Activated CD4-positive, alpha-beta T cell treated with anti-CD3 and anti-CD28 coated beads for 4 hours (primary cell): ENCODE measurements at places on chromosomes 5 and 9.

DNA sequence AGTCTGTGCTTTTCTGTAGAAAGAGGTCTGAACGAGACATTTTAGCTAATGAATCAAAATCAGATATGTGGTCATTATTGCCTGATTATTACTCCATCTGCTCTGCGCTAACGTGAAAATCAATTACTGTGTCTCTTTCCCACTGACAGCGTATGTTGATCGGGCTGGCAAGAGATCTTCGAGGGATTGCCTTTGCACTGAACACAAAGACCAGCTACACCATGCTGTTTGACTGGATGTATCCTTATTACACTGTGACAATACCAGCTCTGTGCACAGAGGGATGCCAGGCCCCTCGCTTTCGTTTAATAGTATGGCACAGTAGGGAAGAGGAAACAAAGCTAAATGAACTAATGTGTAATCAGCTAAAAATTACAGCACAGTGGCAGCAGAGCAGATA lies 103.7 kb upstream of the TLX3 start:
- no peak for DNase-seq

DNA sequence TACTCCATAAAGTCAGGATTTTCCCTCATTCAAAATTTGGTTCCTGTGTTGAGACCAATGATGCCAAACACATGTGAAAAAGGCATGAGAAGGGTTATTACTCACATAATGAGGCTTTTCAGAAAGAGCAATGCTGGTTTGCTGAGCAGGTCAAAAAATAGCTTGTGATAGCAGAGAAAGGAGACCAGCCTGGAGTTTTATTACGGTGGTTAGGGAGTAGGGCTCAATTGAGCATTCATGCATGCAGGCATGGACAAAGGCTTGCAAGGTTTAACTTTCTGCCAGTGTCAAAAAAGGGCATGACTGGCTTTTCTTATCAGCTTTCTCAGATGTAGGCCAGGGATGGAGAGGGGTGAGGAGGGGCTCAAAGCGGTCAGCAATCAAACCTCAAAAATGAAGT lies 628.3 kb downstream of the DNAH5 start:
- no peak for DNase-seq

- DNase-seq = no peak
These were observed 338.9 kb upstream of the KLF9 start for GRCh38 chr9:70753311-70753710.

DNA sequence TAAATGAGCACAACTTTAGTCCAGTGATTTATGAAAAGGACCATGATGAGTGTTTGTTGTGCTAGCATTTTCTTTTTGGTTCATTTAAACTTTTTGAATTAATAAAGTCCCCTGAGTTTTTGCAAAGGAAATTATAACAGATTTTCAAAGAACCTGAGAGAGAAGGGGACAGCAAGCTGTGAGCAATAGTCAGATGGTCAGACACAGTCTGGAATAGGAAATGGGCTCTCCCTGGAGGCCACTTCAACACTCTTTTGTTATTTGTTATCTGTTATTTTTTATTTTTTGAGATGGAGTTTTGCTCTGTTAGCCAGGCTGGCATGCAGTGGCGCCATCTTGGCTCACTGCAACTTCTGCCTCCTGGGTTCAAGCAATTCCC lies 171.1 kb downstream of the ARHGEF28 start:
- DNase-seq = no peak

DNA sequence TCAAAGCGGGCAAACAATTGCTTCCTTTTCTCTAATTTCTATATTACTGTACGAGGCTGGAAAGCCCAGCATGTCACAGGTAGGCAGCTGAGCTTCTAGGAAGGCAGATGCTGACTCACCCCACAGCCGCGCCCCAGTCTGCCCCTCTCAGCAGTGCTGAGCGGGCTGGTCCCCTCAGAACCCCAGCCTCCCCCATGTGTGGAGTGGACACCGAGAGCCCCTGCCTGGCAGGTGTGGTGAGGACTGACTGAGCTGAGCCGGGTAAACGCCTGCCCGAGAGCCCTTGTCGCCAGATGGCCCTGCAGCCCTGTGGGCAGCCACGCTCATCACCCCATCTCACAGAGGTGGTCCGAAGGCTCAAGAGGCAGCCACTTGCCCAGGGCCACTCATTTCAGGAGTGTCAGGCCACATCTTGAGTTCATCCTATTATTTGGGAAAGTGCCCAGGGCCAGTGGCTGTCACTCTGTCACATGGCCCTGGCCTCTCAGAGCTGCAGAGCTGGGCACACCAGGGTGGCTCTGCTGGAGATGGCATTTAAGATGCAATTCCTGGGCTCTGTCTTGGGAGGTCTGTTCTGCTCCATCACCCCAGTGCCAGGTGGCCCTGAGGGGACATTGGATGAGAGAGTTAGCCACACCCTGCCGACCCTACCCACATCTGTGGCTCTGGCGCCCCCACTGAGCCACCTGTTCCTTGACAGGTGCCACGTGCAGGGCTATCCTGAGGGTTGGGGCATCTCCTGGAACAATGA lies 12.4 kb downstream of the CARD19 start:
- DNase-seq = peak; percentile 44

DNA sequence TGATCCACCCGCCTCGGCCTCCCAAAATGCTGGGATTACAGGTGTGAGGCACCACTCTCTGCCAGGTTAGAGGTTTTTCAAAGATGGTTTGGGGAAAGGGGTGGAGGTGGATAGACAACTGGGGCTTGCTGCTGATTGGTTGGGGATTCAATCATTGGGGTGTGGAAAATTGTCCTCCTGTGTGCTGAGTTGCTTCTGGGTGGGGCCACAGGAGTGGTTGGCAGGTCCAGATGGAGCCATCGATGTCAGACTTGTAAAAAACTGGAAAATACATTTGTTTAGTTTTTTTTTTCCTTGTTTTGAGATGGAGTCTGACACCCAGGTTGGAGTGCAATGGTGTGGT lies 61.9 kb upstream of the CLINT1 start:
- no peak for DNase-seq
